ENCODE measurements at places on chromosomes 6 and 20.

GRCh38 chr20:45305262-45305661 is 1.4 kb upstream of the RBPJL start:
- no peak for DNase-seq

- DNase-seq, result no peak
Measured at GRCh38 chr20:64277571-64278316, 22.2 kb downstream of the PCMTD2 start.

- DNase-seq, result peak; percentile 13
Measured at GRCh38 chr6:166691199-166691598, 64.1 kb upstream of the RPS6KA2 start.

GRCh38 chr6:127618729-127619128 is 41.8 kb downstream of the C6orf58 start:
- no peak for DNase-seq

DNA sequence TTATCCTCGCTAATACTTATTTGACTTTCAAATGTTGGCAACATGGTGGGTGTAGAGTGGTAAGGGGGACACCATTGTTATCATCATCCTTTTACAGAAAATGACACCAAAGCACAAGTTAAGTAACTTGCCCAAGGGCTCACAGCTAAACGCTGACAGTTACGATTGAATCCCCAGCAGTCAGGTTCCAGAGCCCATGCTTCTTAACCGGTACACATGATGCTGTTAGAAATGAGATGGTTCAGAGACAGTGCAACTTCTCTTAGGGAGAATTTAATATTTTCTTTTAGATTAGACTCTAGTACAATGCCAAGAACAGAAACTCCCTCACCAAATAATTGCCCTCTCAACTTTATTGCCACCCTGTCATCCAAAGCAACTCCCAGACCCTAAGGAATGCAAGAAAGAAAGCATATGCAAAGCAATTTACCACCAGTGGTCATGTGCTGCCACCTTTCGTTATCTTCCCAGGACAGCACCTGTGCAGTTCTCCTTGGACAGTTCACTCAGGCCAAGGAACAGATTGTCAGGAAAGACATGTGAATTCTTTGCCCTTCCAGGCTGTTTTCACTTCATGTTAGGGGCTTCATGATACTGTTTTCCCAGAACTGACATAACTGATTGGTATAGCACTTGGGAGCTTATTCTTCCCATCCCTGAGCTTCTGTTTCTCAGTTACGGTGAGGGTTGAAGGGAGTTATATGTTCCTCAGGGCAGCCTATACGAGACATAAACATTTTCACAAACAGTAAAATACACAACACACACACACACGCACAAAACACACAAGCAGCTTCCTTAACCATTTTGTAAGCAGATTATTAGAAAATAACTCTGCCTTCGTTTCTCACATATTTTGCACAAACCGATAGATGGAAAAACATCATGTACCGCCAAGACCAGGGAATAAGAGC is 5.1 kb downstream of the HLA-DMA start:
- no peak for DNase-seq

- no peak for DNase-seq
Measured at GRCh38 chr6:44549516-44549915, 162.0 kb downstream of the CDC5L start.

- no peak for DNase-seq
Measured at GRCh38 chr6:160692369-160692959, 9.6 kb upstream of the PLG start.

DNA sequence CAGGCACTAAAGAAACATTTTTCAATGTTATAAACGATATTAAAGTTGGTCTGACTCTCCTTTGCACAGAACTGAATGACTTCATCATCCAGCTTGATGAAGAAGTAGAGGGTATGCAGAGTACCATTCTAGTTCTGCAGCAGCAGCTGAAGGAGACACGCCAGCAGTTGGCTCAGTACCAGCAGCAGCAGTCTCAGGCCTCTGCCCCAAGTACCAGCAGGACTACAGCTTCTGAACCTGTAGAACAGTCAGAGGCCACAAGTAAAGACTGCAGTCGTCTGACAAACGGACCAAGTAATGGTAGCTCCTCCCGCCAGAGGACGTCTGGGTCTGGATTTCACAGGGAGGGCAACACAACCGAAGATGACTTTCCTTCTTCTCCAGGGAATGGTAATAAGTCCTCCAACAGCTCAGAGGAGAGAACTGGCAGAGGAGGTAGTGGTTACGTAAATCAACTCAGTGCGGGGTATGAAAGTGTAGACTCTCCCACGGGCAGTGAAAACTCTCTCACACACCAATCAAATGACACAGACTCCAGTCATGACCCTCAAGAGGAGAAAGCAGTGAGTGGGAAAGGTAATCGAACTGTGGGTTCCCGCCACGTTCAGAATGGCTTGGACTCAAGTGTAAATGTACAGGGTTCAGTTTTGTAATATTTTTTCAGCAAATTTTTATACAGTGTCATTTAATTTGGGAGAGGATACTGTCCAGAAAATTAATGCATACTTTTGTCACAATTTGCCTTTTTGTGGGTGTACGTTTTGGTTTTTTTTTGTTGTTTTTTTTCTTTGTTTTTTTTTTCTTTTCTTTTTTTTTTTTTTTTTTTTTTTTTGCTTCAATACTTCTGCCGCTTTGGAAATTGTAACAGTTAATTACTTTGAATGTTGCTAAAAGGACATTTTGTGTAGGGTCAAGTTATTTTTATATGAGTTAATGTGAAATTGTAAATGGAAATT is 6.6 kb upstream of the ACAT2 start:
- DNase-seq, result no peak

All from AG09309 (cell line).